ENCODE measurements at places on chromosomes 2 and 18. TPM values are rescaled to one million over a fixed set of nuclear protein-coding genes. Genes with fewer than 3 reads are reported as not detected.

TNS1 gene
- total RNA-seq, result 22.0 TPM

SPATA3 gene
- total RNA-seq, result not detected

FAM210A gene
- 28.6 TPM for total RNA-seq

DYTN gene
- not detected for total RNA-seq

TWIST2 gene
- total RNA-seq, result 3.3 TPM

RBKS gene
- 1.4 TPM for total RNA-seq

TUBA4A gene
- total RNA-seq, result 1.5 TPM

FASTKD2 gene
- total RNA-seq, result 87.5 TPM

CNGA3 gene
- not detected for total RNA-seq

SULT1C2 gene
- total RNA-seq, result 2.6 TPM

SLC25A52 gene
- total RNA-seq, result not detected

DNPEP gene
- total RNA-seq, result 72.6 TPM

CASP8 gene
- total RNA-seq, result 22.8 TPM

CTAGE1 gene
- total RNA-seq, result not detected

UGGT1 gene
- 60.0 TPM for total RNA-seq

DSC3 gene
- total RNA-seq, result not detected

TCF23 gene
- total RNA-seq, result not detected

NT5DC4 gene
- total RNA-seq, result not detected

INPP5D gene
- total RNA-seq, result under 0.01 TPM

WDFY1 gene
- total RNA-seq, result 263 TPM

KIAA2012 gene
- not detected for total RNA-seq

ALPG gene
- total RNA-seq, result not detected

SLC23A3 gene
- total RNA-seq, result 1.9 TPM

ASPRV1 gene
- total RNA-seq, result 0.15 TPM

Data from melanocyte of skin (primary cell).